Mucosa of descending colon (tissue), 3 donors: ENCODE measurements at places on chromosomes 11 and 22. TPM values are rescaled to one million over a fixed set of nuclear protein-coding genes. Genes with fewer than 3 reads are reported as not detected.

The ACR gene
- total RNA-seq = 0.43 TPM

- no peak for DNase-seq
Observed at GRCh38 chr11:88618327-88619070, 281.0 kb upstream of the CTSC start.

The CSF2RB gene
- 4.1 TPM for total RNA-seq

GRCh38 chr11:45921561-45922424, 663 bp upstream of the LARGE2 start:
- DNase-seq = peak; percentile 82

DNA sequence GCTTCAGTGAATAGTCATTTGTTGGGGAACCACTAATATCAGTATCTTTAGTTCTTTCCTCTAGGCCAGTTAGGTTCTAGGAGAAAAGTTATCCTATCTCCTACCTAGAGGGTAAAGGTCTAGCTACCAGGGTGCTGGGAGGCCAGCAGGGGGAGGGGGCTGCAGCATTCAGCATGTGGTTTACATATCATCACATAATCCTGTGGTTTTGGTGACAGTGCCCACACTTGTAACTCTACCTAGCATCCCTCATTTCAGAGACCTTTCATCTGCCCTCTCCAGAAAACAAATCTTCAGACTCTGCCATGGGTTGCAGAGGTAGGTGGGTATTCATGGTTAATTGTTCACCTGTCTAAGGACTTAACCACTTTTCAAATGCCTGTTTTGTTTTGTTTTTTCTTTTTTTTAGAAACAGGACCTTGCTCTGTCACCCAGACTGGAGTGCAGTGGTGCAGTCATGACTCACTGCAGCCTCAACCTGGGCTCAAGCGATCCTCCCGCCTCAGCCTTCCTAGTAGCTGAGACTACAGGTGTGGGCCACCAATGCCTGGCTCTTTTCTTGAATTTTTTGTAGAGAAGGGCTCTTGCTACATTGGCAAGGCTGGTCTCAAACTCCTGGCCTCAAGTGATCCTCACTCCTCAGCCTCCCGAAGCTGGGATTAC, 146.8 kb downstream of the ENTHD1 start:
- no peak for DNase-seq

- DNase-seq = no peak
Observed at GRCh38 chr22:32261306-32261705, 6.2 kb upstream of the SLC5A4 start.

GRCh38 chr11:3003396-3004231, 11.5 kb upstream of the NAP1L4 start:
- no peak for DNase-seq

The OR5B21 gene
- total RNA-seq = not detected

GRCh38 chr22:23691748-23692423, 1.1 kb downstream of the RGL4 start:
- no peak for DNase-seq

DNA sequence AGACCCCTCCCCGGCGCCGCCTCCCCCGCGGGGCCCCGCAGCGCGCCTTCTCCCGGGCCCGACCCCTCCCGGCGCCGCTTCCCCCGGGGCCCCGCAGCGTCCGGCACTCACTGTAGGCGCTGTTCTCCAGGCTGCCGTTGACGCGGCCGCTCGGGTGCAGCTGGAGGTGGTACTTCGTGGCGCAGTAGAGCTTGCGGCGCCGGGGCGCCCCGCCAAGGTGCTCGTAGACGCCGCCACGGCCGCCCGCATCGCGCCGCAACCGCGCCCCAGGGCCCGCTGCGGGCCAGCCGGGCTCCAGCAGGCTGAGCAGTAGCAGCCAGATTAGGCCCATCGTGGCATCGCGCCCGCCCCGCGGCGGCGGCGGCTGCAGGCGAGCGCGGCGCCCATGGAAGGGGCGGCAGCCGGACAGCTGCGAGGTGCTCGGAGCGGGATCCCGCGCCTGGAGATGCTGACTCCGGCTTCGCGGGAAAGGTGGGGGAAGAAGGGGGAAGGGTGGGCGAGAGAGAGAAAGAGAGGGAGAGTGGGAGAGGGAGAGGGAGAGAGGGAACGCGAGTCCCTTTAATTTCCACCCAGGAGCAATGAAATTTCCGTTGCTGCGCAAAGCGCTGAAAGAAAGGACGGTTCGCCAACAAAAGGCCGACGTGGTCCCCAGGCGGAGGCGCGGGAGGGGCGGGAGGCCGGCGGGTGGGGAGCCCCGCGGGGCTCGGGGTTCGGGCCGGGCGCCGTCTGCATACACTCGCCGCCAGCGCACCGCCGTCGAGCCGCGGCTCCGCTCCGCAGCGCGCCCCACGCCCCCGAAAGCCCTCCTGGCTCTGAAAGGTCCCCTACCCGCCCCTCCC, at the start of gene FGF3:
FGF3 (minus strand) TSS at position 814 of the 839 bp plus-strand sequence; CDS start at position 331, 483 bp downstream.
- no peak for DNase-seq

The UPB1 gene
- 0.20 TPM for total RNA-seq

The PIWIL4 gene
- 5.9 TPM for total RNA-seq

- DNase-seq = peak; percentile 12
Observed at GRCh38 chr11:126007238-126007637, 55.4 kb downstream of the CDON start.
